ENCODE measurements at places on chromosomes 11 and 22.
A peak's percentile ranks its signal among the peaks of the same experiment; 100 is the strongest.

- no peak for DNase-seq
Observed at GRCh38 chr22:37556710-37557109, 3.6 kb upstream of the CDC42EP1 start.

DNA sequence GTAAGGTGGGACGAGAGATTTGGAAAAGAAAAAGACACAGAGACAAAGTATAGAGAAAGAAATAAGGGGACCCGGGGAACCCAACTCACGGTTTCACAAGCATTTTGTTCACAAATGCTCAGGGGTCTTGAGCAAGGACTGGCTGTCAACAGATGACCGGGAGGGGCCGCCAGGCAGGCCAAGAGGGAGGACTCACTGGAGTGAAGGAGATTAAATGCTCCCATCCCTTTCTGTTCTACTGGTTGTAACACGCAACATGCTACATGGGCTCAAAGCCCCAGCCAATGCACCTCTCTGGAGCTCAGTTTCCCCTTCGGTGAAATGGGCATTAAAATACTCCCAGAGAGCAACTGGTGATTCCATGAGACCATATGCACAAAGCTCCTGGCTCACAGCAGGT lies 13.4 kb downstream of the SHANK2 start:
- DNase-seq, result no peak

DNA sequence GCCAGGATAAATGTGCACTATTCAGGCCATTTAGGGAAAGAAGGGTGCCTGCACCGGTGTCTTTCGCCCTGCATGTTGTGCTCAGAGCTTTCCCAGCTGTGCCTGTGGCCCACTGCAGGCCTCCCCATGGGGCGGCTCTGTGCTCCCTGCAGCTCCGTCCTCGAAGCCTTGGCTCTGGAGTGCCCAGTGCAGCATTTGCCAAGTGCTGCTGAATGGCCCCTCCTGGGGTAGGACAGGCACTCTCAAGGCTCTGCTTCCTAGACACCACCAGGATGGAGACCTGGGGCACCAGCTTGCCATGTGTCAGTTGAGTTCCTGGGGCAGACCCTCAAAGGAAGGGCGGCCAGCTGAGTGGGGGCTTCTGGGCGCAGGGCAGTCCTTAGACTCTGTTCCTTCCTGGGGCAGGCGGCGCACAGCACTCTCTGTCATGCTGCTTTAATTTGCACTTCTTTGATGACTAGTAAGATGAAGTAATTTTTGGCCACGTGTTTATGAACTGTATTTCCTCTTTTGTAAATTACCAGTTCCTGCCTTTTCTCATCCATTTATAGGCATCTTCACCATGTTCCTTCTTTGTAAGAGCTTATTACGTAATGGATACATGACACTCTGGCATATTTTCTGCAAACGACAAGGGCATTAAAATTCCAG lies 32.1 kb upstream of the GNB1L start:
- DNase-seq, result no peak

GRCh38 chr11:68312117-68312779 lies at the start of gene LRP5:
Gene LRP5 (plus strand): TSS chr11:68312591. CDS start chr11:68312715, 124 bp downstream.
- DNase-seq, result no peak

GRCh38 chr22:38214302-38215056 lies 12.7 kb downstream of the MAFF start:
- peak; percentile 63 for DNase-seq

DNA sequence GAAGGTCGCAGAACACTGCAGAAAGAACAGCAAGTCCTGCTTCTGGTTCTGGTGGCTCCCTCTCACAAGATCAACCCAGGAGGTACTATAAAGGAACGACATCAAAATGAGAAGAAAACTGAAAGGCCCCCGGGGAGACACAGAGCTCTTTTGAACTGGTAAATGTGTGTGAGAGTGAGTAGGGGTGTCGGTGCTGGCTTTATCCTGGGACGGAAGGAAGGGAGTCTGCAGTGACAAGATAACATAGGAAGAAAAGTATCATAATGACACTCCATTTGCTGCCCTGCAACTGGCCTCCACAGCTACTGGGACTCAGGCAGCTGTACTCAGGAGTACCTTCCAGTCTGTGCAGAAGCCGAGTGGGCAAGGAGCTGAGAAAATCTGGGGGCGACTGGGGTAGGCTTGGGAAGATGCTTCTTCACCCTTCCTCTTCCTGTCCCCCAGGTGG lies 60.9 kb downstream of the ENTHD1 start:
- DNase-seq, result no peak

- DNase-seq, result no peak
Observed at GRCh38 chr11:47460571-47461235, 11.8 kb upstream of the RAPSN start.

- DNase-seq, result no peak
Observed at GRCh38 chr11:22049276-22049675, 143.6 kb upstream of the ANO5 start.

DNA sequence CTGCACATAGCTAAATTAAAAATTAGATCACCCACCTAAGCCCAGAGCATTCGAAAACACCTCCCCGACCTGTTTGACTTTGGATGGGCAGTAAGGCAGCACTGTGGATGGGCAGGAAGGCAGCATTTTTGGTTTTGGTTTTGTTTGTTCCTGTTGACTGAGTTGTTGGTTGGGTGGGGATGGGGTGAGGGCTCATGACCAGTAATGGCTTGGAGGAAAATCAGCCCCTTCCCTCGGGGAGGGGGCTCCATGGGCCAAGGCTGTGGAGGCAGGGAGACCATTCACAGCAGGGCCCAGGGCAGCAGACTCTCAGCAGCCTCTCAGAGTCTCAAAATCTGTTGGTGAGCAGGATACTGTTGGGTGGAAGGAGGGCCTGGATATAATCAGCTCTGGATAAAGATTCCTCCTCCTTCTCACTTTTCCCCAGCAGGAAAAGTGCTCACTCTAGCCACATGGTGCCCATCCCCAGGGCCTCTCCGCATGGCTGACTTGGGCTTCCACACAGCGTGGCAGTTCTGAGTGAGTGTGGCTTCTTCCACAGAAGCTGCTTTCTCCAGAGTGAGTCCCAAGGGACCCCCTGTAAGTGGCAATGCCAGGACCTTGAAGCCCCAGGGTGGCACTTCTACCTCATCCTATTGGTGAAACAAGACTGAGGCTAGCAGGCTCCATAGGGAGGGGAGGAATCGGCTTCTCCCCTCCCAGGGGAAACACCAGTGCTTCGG lies 1491.2 kb downstream of the BRD1 start:
- DNase-seq, result no peak

DNA sequence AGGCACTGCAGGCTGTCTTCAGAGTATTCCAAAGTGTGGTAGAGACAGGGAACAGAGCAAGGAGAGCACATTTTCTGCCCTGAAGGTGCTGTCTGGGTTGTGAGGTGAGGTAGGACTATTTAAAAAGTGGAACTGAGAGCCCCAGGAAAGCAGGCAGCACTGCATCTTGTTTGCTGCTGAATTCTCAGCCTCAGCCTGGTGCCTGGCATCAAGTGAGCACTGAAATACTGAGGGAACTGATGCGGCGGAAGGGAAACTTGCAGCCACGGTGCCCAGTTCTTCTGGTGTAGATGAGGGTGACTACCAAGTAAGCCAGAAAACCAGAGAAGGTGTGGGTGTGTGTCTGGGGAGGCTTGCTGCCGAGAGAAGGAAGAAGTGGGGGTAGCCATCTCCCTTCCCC lies 59.5 kb downstream of the TNRC6B start:
- DNase-seq, result no peak

DNA sequence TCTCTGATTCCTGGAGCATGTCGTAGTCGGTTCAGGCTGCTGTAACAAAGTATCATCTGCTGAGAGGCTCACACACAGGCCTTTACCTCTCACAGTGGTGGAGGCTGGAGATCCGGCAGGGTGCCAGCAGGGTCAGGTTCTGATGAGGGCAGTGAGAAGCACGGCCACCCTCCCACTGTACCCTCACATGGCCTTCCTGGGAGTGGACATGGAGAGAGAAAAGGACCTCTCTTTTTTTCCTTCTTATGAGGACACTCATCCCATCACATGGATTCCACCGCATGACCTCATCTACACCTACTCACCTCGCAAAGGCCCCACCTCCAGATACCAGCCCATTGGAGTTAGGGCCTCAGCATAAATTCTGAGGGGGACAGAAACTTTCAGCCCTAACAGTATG lies 99.5 kb downstream of the BCR start:
- no peak for DNase-seq

- DNase-seq, result no peak
Observed at GRCh38 chr22:47203554-47203991, 441.1 kb downstream of the TBC1D22A start.

DNA sequence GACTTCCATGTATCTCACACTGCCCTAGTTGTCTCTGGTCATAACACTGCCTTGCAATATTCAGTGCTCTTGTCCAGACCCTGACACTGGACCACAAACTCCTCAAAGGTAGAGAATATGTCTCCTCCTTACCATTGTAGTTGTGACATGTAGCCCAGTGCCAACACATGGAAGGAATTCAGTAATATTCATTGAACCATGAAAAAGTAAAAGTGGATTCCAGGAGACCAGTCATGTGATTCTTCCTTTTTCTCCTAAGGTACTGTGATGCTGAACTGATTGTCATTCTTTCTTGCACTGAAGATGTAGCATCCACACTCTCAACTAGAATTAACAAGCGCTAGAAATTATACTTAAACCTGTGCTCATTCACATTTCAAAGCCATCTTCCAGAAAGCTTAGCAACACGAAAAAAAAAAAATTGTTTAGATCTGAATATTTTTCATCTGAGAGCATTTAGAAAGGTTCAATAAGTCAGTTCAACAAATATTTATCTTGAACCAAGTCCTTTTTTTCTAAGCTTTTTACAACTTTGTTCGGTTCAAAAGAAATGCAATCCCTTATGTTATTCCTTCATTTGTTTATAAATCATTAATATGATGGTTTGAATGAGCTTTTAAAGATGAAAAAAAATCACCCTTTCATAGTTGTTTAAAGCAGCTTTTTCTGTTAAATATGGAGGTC lies 224.7 kb upstream of the BLID start:
- DNase-seq, result no peak

DNA sequence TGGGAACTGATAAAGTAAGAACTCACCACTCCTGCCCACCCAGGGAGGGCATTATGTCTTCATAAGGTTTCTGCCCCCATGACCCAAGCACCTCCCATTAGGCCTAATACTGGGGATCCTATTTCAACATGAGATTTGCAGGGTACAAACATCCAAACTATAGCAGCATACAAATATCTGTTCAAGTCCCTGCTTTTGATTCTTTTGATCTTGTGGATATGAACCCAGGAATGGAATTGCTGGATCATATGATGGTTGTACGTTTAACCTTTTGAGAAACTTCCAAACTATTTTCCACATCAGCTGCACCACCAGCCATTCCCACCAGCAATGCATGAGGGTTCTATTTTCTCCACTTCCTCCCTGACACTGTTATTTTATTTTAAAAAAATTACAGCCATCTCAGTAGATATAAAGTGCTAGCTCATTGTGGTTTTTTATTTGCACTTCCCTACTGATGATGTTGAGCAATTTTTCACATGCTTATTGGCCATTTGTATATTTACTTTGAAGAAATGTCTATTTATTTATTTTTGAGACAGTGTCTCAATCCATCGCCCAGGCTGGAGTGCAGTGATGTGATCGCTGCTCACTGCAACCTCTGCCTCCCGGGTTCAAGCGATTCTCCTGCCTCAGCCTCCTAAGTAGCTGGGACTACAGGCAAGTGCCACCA lies 7.1 kb upstream of the ATG16L2 start:
- DNase-seq, result no peak

DNA sequence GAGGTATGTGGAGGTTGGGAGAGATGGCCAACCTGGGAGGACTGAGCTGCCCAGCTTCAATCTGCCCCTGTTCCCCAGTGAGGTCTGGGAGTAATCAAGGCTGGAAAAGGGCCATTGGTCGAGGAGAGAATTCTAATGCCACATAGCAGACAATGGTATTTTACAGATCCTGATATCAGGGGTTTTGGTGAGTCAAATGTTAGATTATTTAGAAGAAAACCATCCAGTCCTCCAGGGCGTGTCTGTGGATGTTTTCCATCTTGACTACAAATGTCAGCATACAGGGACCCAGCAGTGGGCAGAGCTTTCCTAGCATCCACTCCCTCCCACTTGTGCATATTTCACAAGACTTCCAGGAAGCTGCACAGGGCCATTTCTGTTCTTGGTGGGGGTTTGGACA lies 107.9 kb downstream of the SCN3B start:
- DNase-seq, result no peak

- DNase-seq, result no peak
Observed at GRCh38 chr11:76267556-76267955, 61.3 kb upstream of the WNT11 start.

- DNase-seq, result no peak
Observed at GRCh38 chr11:85922367-85922766, 67.2 kb downstream of the CCDC83 start.

DNA sequence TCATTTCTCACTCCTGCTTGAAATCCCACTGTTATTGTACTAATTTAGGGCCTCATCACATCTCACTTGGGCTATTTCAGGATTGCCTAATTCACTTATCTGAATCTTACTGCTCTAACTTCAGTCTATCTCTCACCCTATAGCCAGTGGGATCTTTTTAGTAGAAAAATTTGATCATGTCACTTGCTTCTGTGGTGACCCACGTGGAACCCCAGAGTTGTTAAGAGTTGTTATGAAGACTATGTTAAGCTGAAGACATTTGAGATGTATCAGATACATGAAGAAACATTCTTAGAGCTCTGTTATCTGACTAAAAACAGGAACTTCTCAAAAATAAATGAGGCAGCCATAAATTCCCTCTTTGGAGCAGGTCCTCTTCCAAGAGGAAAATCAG lies 1375.6 kb upstream of the TENM4 start:
- DNase-seq, result no peak

DNA sequence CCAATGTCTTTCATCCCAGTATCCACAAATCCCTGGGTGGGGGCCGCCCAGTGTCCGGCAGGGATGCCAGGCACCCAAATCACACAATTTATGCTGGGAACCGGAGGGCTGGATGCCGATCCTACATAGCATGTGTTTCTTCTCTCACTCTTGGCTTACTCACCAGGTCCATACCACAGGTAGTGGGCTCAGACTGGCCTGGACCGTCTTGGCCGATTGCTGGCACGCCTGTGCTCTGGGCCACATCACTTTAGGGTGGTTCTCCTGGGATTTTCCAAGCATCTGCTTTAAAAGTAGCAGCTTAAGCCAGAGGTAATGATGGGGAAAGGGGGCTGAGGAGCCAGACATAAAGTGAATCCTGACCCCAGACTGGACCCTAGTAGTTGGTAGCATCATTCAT lies 22.6 kb upstream of the ALDH3B2 start:
- DNase-seq, result no peak

- DNase-seq, result no peak
Observed at GRCh38 chr22:39468487-39469325, 11.9 kb downstream of the MGAT3 start.
